ENCODE measurements at places on chromosomes 6 and 20. TPM values are rescaled to one million over a fixed set of nuclear protein-coding genes. Genes with fewer than 3 reads are reported as not detected.

GRCh38 chr6:3007571-3007970 lies 7.9 kb downstream of the NQO2 start:
- no peaks in the 10 kb centered on the region for H3K27me3 ChIP-seq
- H3K4me3 ChIP-seq = no peak overlapping the region
- H3K4me1 ChIP-seq = no peaks in the 10 kb centered on the region

The MANEA gene
- total RNA-seq = 8.6 TPM

The PSORS1C1 gene
- total RNA-seq = 1.0 TPM

DNA sequence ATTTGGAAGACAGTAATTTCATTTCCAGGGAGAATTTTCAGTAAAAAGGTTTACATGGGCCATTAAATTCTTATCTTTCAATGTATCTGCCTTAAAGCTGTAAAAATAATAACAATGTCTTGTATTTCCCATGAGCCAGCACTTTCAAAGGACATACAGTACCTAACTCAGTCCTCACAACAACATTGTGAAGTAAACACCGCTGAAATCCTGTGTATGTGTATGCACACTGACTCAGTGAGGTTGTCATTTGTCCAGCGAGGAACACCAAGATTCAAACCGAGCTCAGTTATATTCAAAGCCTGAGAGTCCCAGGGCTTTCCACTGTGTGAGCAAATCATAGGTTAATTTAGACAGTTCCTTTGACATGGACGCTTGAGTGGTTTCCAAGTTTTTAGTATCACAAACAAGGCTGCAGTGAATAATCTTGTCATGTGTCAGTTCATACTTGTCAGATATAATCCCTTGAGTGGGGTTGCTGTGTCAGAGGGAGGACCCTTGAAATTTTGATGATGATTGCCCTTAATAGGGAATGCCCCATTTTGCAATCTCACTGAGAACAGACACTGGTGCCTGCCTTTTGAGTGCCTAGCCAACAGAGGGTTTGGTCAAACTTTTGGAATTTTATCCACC lies 50.0 kb upstream of the SLC22A23 start:
- H3K27ac ChIP-seq = no peak overlapping the region
- no peaks in the 10 kb centered on the region for H3K27me3 ChIP-seq
- no peak for DNase-seq
- no peak overlapping the region for H3K4me3 ChIP-seq
- peaks cover 16% of the 10 kb centered on the region for H3K4me1 ChIP-seq

The ANKEF1 gene
- total RNA-seq = 4.6 TPM

GRCh38 chr6:149014631-149015534 lies 268.1 kb downstream of the UST start:
- H3K27ac ChIP-seq = no peak overlapping the region
- H3K4me1 ChIP-seq = no peaks in the 10 kb centered on the region
- no peaks in the 10 kb centered on the region for H3K27me3 ChIP-seq
- no peak for DNase-seq
- H3K36me3 ChIP-seq = no peaks in the 10 kb centered on the region

The ANKRD66 gene
- total RNA-seq = not detected

The ZSCAN26 gene
- 17.0 TPM for total RNA-seq

DNA sequence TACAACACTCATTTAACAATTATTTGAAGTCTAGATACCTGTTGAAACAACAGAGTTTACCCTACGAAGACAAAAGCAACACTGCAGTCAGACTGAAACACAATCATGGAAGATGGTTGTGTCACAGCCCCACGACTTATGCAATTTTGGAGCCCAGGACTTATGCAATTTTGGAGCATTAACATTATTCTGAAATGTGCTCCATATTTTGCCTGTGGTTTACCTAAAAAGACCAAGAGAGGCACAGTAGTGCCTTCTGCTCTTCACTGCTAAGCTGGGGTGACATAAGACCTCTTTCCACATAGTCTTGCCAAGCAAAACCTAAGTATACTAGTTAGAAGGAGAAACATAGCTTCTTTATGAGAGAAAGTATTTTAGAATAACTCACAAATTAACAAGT lies 216.5 kb downstream of the PTPRK start:
- no peaks in the 10 kb centered on the region for H3K36me3 ChIP-seq
- DNase-seq = no peak
- no peaks in the 10 kb centered on the region for H3K4me1 ChIP-seq
- H3K27ac ChIP-seq = no peak overlapping the region

The SPATA25 gene
- total RNA-seq = 1.1 TPM

The GTSF1L gene
- total RNA-seq = not detected

The MCCD1 gene
- total RNA-seq = not detected

GRCh38 chr20:309841-310644 lies 12.7 kb downstream of the ZCCHC3 start:
- peak; percentile 76 for DNase-seq
- H3K4me3 ChIP-seq = peak overlapping the region; percentile 46
- no peaks in the 10 kb centered on the region for H3K36me3 ChIP-seq
- peak overlapping the region; percentile 39 for H3K27ac ChIP-seq
- no peaks in the 10 kb centered on the region for H3K27me3 ChIP-seq
- peaks cover 16% of the 10 kb centered on the region for H3K4me1 ChIP-seq

DNA sequence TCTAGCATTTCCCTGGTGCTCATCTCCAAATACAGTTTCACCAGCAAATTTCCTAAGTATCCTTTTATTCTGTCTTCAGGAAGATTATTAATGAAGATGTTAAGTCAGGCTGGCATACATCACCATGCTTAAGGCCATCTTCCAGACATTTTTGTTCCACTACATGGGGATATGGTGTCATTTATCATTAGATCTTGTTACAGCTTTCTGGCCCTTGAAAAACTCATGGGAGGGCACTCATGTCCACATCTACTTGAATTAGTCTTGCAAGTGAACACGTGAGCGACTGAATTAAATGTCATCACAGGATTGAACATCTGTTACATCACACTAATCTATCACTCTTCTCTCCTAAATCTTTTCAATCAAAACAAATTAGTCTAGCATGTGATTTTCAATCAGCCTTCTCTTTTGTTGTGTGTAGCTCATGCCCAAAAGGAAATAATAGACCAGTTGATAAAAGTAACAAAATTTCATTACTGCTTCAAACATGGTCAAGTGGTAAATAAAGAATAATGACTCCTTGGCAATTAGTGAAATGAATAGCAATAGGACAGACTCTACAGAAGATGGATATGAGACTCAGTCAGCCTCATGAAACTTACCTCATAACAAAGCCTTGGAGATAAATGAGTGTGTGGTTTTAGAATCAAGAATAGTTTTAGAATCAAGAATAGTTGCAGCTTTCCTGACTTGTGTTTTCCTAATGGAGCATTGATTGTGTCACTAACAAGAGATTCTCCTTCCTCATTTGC lies 80.5 kb downstream of the MTFR2 start:
- H3K27me3 ChIP-seq = no peaks in the 10 kb centered on the region
- H3K36me3 ChIP-seq = no peaks in the 10 kb centered on the region
- no peak for DNase-seq
- no peaks in the 10 kb centered on the region for H3K4me1 ChIP-seq
- H3K27ac ChIP-seq = no peak overlapping the region

The LAMP5 gene
- not detected for total RNA-seq

DNA sequence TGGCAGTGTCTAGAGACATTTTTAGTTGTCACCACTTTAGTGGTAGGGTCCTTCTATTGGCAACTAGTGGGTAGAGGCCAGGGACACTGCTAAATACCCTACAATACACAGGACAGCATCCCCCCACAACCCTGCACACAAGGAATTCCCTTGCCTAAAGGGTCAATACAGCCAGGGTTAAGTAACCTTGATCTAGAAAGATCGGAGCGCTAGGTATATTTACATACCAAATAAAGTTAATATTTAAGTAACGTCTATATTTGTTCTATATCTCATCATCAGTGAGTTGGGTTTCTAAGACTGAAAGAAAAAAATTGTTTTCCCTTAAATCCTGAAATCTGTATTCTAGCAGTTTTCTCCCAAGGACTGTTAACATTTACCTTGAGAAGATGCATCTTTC lies 16.1 kb downstream of the BFSP1 start:
- no peak overlapping the region for H3K27ac ChIP-seq
- no peaks in the 10 kb centered on the region for H3K4me1 ChIP-seq
- no peaks in the 10 kb centered on the region for H3K27me3 ChIP-seq

- H3K36me3 ChIP-seq = no peaks in the 10 kb centered on the region
- H3K4me1 ChIP-seq = no peaks in the 10 kb centered on the region
- H3K4me3 ChIP-seq = no peak overlapping the region
- no peak overlapping the region for H3K27ac ChIP-seq
Measured at GRCh38 chr20:48411245-48411644, 416.6 kb downstream of the PREX1 start.

The OXT gene
- not detected for total RNA-seq

The SAMD10 gene
- 15.9 TPM for total RNA-seq

DNA sequence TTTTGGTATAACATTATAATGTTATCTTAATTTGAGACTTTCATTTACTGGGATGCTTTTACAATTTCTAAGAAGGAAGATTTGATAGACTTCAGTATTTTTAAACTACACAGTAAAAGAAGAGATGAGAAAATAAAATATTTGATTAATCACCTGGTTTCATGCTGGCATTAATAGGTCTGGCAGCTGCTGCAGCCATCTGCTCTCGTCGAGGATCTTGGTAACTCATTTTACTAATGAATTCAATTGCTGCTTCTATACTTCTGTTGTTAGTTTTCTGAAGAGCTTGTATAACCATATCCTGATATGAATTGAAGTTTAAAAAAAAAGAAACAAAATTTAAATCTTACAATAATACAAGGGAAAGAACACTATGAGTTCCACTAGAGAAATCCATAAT lies 23.0 kb downstream of the LATS1 start:
- DNase-seq = no peak
- H3K4me3 ChIP-seq = no peak overlapping the region
- no peak overlapping the region for H3K27ac ChIP-seq
- H3K27me3 ChIP-seq = no peaks in the 10 kb centered on the region
- H3K4me1 ChIP-seq = no peaks in the 10 kb centered on the region

The TGM3 gene
- total RNA-seq = 1,413 TPM

The CCN6 gene
- 0.38 TPM for total RNA-seq

- H3K4me1 ChIP-seq = peaks cover 16% of the 10 kb centered on the region
- H3K27me3 ChIP-seq = no peaks in the 10 kb centered on the region
- H3K36me3 ChIP-seq = no peaks in the 10 kb centered on the region
- no peak for DNase-seq
Measured at GRCh38 chr6:155171109-155171746, 92.6 kb upstream of the CLDN20 start.

DNA sequence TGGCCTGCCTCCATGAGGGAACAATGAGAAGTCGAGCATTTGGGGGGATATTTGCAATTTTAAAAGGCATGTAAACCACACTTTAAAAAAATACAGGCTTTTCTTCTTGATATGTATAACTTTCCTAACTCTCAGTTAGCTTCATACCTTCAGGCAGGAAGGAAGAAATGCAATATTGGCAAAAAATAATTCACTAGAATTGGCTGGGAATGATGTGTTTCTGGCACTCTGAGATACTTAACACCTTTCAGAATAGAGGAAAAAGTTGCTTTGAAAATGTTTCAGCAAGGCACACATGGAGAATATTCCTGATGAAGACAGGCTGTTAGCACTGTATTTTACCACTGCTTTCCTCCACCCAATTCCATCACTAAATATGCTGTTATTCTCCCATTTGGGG lies 747.6 kb downstream of the HDGFL1 start:
- H3K4me3 ChIP-seq = no peak overlapping the region
- no peak overlapping the region for H3K27ac ChIP-seq
- no peak for DNase-seq

- H3K27ac ChIP-seq = no peak overlapping the region
- DNase-seq = no peak
- H3K4me1 ChIP-seq = no peaks in the 10 kb centered on the region
Measured at GRCh38 chr20:9287826-9288225, 218.9 kb downstream of the PLCB4 start.

The BPIFB2 gene
- not detected for total RNA-seq

DNA sequence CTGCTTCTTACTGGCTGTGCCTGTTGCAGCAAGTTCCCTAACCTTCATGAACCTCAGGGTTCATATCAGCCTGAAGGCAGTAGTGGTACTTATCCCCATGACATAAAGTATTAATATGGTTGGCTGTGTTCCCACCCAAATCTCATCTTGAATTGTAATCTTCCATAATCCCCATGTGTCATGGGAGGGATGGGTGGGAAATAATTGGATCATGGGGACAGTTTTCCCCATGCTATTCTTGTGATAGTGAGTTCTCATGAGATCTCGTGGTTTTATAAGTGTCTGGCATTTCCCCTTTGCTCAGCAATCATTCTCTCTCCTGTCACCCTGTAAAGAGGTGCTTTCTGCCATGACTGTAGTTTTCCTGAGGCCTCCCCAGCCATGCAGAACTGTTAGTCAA lies 61.8 kb downstream of the FAM229B start:
- no peak for DNase-seq
- H3K27me3 ChIP-seq = no peaks in the 10 kb centered on the region
- H3K4me3 ChIP-seq = no peak overlapping the region
- no peaks in the 10 kb centered on the region for H3K4me1 ChIP-seq

The GABRR1 gene
- total RNA-seq = not detected

Measured in esophagus squamous epithelium (tissue), 5 donors.